ENCODE measurements at places on chromosomes 4 and X.

GRCh38 chr4:5267408-5267807 lies 216.1 kb downstream of the STK32B start:
- no peak for DNase-seq

DNA sequence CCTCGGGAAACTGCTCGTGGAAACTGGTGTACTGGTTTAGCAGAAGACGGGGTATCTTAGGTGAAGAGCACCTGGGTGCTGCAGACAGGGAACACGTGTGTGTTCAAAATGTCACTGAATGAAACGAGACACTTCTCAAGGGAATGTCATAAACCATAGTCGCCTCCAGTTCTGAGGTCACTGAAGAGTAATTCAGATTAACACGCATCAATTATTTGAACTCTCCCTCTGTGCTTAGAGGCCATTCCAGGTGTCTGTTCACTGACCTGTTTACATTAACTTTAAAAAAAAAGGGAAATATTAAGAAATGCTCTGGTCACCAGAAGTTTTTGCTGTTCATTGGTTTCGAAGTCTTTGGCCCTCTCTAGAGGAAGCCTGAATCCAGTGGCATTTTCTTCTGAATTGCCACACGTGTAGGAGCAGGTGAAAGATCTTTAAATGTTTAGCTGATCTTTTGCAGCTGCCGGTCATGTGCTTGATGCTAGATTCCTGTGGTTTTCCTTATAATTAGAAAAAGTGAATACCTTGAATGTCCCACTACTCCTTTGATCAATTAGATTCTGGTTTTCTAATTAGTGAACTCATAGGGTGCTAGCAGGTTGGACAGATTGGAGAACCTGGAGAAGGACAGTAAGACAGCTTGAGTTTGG lies 330.5 kb downstream of the ARHGAP10 start:
- DNase-seq: no peak

GRCh38 chr4:77711469-77711868 lies 105.8 kb downstream of the CXCL13 start:
- DNase-seq: no peak

DNA sequence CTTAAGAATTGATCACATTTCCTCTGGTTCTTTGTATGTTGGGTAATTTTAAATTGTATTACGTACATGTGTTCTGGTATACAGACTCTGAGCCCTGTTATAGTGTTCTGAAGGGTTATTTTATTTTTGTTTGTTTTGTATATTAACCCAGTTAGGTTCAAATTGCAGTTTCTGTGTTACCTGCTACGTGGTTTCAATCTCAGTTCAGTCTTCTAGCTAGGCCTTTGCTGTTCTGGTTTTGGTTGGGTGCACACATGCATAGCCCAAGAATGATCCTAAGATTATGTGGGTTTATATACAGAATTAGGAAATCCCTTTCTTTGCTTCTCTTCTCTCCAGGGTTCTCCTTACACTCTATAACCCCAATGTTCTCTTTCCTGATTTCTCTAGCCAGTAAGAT lies 161.0 kb downstream of the PPP1R2C start:
- DNase-seq: no peak

DNA sequence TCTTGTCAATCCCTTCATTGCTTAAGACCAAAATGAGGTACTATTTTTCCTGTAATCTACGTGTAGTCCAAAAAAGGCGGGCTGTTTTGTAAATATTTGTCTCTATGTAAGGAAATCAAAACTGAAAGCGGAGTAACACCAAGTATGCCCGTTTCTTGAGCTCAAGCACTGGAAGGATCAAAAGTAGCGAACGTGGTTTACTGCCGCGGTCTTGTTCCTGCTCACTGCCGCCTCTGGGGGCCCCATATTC lies 71.5 kb downstream of the AFF1 start:
- DNase-seq: no peak

- DNase-seq: no peak
Measured at GRCh38 chr4:75158451-75158850, 225.5 kb downstream of the PARM1 start.

DNA sequence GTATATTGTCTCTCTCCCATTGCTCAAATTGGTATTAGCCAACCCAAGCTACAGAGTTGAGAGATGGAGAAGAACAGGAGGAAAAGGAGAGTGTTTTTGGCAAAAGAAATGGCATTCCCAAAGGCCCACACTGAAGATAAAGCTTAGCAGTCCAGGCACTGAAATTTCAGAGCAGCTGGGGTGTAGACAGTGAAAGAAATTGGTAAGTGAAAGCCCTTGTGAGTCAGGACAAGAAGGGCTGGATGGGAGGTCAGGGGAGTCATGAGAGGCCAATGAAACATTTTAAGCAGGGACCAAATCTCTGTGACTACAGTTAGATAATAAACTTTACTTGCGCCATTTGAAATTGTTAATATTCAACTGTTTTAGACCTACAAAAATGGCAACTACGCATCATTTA lies 177.7 kb downstream of the ADAMTS3 start:
- DNase-seq: no peak

DNA sequence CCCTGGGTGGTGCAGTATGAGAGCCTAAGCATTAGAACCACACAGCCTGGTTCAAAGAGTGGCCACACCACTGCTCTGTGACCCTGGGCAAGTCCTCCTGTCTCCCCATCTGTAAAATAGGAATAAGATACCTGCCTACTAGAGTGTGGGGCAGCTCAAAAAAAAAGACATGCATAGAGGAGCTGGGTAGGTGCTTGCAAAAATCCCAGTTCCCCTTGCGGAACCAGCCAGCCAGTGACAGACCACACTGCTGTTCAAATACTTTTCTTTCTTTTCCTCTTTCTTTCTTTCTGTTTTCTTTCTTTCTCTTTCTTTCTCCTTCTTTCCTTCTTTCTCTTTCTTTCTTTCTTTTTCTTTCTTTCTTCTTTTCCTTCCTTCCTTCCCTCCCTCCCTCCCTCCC lies 63.0 kb upstream of the TRIM2 start:
- no peak for DNase-seq

DNA sequence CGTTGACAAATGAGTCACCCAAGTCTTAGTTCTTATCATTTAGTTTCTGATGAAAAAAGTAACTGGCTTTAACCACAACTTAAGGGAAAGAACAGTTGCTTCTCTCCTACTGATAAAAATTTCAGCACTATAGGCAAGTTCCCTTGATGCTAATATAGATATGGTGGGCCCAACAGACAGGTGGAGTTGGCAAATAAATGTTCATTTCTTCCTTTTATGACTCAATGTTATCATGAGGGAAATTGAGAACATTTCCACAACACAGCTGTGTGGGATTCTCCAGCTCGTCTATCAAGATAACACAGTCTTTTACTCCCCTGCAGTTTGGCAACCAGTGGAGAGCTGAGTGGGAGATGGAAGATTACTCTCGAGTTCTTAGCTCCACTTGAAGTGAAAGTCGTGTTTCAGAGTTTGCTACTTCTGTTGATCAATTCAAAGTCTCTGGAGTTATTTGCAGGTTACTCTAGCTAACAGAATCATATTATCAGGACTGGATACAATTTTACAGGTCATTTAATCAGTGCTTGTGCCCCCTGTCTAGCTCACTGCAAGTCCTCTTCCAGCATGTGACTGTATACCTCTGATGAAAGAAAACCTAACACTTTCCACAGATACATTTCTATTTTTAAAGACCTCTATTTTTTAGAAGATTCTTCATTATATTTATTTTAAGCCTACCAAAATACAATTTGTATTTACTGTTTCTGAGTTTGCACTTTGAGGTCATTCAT lies 270.6 kb upstream of the GK2 start:
- DNase-seq: peak; percentile 0

- DNase-seq: no peak
Measured at GRCh38 chr4:74368596-74368995, 3.7 kb downstream of the EREG start.

GRCh38 chrX:53362449-53362848 lies 60.0 kb downstream of the SMC1A start:
- no peak for DNase-seq

- no peak for DNase-seq
Measured at GRCh38 chrX:108138814-108139702, 47.5 kb downstream of the ATG4A start.

GRCh38 chr4:152709675-152710438 lies 30.1 kb upstream of the TMEM154 start:
- DNase-seq: no peak

- no peak for DNase-seq
Measured at GRCh38 chr4:185534866-185535611, at the start of gene PDLIM3. PDLIM3 (minus strand) TSS chr4:185535507; CDS start chr4:185535434, 73 bp downstream.

- no peak for DNase-seq
Measured at GRCh38 chr4:142474398-142475087, 371.6 kb downstream of the INPP4B start.

- no peak for DNase-seq
Measured at GRCh38 chrX:16882169-16882568, 12.0 kb upstream of the RBBP7 start.

GRCh38 chr4:167966143-167966542 lies 126.2 kb upstream of the ANXA10 start:
- DNase-seq: no peak

Measured in stimulated activated CD8-positive, alpha-beta memory T cell treated with anti-CD3 and anti-CD28 coated beads, Interleukin-2, amount 100 ng/mL, for 48 hours (primary cell).